Myometrial cell (primary cell): ENCODE measurements at places on chromosomes 7 and 10. TPM values are rescaled to one million over a fixed set of nuclear protein-coding genes. Genes with fewer than 3 reads are reported as not detected.

HDAC9 gene
- total RNA-seq = 2.0 and 4.6 TPM in 2 replicates

CFAP70 gene
- 0.18 and 0.29 TPM in 2 replicates for total RNA-seq

CYP17A1 gene
- not detected in 2 replicates for total RNA-seq

ACTR3C gene
- 4.6 TPM in 1 of 2 replicates, not detected in the other for total RNA-seq

ASB10 gene
- total RNA-seq = not detected in 2 replicates

FZD8 gene
- total RNA-seq = 1.8 and 2.0 TPM in 2 replicates

PDCD4 gene
- 21.3 and 37.2 TPM in 2 replicates for total RNA-seq

YKT6 gene
- total RNA-seq = 129 and 150 TPM in 2 replicates

AKR1B15 gene
- total RNA-seq = not detected in 2 replicates

NUDCD3 gene
- 34.7 and 61.1 TPM in 2 replicates for total RNA-seq

SFRP5 gene
- total RNA-seq = not detected in 2 replicates

PKD2L1 gene
- total RNA-seq = not detected in 2 replicates

ZNF804B gene
- total RNA-seq = not detected in 2 replicates

CACUL1 gene
- 18.3 and 19.9 TPM in 2 replicates for total RNA-seq

PCBD1 gene
- total RNA-seq = 51.0 and 53.3 TPM in 2 replicates

ANKRD30A gene
- total RNA-seq = not detected in 2 replicates

PODXL gene
- 3.2 and 5.3 TPM in 2 replicates for total RNA-seq

ADGRA1 gene
- total RNA-seq = not detected in 2 replicates

COL26A1 gene
- total RNA-seq = not detected in 2 replicates

MIOS gene
- total RNA-seq = 20.2 and 32.6 TPM in 2 replicates

LIPK gene
- not detected in 2 replicates for total RNA-seq

DLX5 gene
- not detected in 2 replicates for total RNA-seq

GJD4 gene
- not detected in 2 replicates for total RNA-seq

ADAM8 gene
- total RNA-seq = 5.0 and 22.2 TPM in 2 replicates
